ENCODE measurements at places on chromosomes 16 and 17. TPM values are rescaled to one million over a fixed set of nuclear protein-coding genes. Genes with fewer than 3 reads are reported as not detected.

The CMTM2 gene
- total RNA-seq = not detected

The NT5M gene
- 9.9 TPM for total RNA-seq

The ODAD4 gene
- 1.4 TPM for total RNA-seq

The SLFN11 gene
- total RNA-seq = 5.7 TPM

The CACNA1H gene
- 10.3 TPM for total RNA-seq

The EVPL gene
- total RNA-seq = 14.9 TPM

Data from A549 treated with DMSO at 1 μM for 4 hours (cell line).